ENCODE measurements at places on chromosomes 2 and 18. TPM values are rescaled to one million over a fixed set of nuclear protein-coding genes. Genes with fewer than 3 reads are reported as not detected.
A peak's percentile ranks its signal among the peaks of the same experiment; 100 is the strongest.

GRCh38 chr2:54867457-54867856 is 144.0 kb downstream of the EML6 start:
- no peak overlapping the region for H3K27ac ChIP-seq
- no peaks in the 10 kb centered on the region for H3K36me3 ChIP-seq
- H3K4me3 ChIP-seq = no peak overlapping the region

DNA sequence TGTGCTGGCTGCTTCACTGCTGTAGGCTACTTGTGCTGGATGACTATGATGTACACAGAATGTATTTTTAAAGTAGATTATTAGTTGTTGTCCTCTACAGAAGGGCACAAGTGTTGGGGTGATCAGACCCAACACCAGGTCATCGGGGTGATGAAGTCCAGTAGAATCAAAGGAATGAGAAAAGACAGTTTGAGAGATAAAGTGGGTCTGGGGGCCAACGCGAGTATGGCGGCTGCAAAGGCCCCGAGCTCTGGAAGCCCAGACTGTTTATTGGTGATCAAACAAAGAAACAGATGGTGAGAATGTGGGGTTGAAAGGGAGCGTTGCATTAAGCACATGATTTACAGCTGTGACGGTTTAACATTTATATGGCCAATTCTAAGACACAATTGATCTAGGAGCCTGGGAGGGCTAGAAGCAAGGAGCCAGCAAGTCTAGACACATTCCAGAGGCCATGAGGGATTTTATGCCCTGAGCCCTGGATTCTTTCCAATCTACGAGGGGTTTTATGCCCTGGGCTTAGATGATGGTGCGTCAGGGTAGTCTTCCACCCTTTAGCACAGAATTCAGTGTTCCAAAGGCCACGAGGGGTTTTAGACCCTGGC is 153.5 kb downstream of the AGPS start:
- H3K4me3 ChIP-seq = no peak overlapping the region
- no peaks in the 10 kb centered on the region for H3K27me3 ChIP-seq
- no peak overlapping the region for H3K27ac ChIP-seq
- DNase-seq = no peak
- no peaks in the 10 kb centered on the region for H3K36me3 ChIP-seq

The DGKD gene
- total RNA-seq = 105 TPM

DNA sequence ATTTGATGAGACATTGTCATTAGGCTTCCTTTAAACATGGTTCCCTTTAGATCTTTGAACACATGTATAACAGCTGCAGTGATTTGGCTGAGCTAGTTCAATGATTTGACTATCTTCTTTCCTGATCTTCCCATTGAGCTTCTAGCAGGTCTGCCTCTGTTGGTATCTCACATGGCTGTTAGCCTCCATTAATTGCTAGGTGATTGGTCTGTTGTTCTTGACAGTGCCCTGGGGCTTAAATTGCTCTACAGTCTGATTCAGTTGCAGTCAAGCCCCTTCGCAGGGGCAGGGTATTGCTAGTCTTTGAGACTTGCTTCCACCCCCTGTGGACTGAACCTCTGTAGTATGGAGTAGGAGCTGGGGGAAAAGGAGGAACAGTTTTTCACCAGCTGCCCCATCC is 24.1 kb downstream of the SKA1 start:
- no peak overlapping the region for H3K27ac ChIP-seq
- H3K4me1 ChIP-seq = peaks cover 23% of the 10 kb centered on the region
- H3K36me3 ChIP-seq = no peaks in the 10 kb centered on the region
- no peaks in the 10 kb centered on the region for H3K27me3 ChIP-seq

DNA sequence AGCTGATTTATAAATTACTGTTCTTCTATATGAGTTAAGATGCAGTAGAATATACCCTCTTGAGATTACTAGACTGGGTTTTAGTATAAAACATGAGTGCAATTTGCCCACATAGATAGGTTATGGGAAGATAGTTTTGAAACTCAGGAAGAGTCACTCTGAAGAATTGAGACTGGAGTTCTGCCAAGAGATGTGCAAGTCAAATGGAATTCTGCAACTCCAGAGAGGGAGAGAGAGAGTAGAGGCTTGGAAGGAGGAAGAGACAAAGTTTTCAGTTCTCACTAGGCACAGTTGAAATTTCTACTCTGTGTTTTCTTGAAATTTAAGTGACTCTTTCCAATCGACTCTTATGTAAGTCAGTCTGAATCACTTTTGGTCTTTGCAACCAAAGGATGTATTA is 878.8 kb downstream of the TSN start:
- H3K27me3 ChIP-seq = no peaks in the 10 kb centered on the region
- H3K36me3 ChIP-seq = no peaks in the 10 kb centered on the region
- no peaks in the 10 kb centered on the region for H3K4me1 ChIP-seq
- no peak for DNase-seq

- H3K4me1 ChIP-seq = no peaks in the 10 kb centered on the region
- no peaks in the 10 kb centered on the region for H3K36me3 ChIP-seq
- H3K27me3 ChIP-seq = no peaks in the 10 kb centered on the region
- no peak overlapping the region for H3K4me3 ChIP-seq
These were observed 102.1 kb upstream of the HS6ST1 start for GRCh38 chr2:128420776-128421175.

The COLEC12 gene
- total RNA-seq = 0.44 TPM

The RANBP2 gene
- total RNA-seq = 81.8 TPM

- no peak overlapping the region for H3K27ac ChIP-seq
- H3K27me3 ChIP-seq = no peaks in the 10 kb centered on the region
- no peaks in the 10 kb centered on the region for H3K4me1 ChIP-seq
- no peak for DNase-seq
- no peaks in the 10 kb centered on the region for H3K36me3 ChIP-seq
These were observed 171.3 kb downstream of the PTGR3 start for GRCh38 chr18:75037689-75037955.

DNA sequence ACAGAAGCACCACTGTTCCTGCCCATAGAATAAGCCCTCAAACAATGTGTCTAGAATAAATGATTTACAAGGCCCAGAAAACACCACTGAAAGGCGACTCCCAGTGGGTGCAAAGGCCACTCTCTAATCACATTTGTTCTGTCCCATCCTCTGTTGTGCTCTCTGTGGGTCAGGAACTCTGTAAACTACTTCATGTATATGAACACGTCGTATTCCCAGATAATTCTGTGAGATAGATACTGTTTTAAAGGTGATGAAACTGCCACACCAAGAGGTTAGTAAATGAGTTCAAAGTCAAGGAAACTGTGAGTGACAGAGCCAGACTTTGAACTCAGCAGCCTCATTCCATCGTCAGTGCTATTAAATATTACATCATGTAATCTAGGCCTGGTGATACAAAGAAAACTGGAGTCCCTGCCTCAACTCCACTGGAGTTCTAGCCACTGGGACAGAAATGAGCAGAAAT is 269.7 kb upstream of the DCC start:
- no peak overlapping the region for H3K4me3 ChIP-seq
- peak; percentile 49 for DNase-seq
- peak overlapping the region; percentile 89 for H3K27ac ChIP-seq
- peaks cover 6% of the 10 kb centered on the region for H3K4me1 ChIP-seq
- no peaks in the 10 kb centered on the region for H3K36me3 ChIP-seq

GRCh38 chr18:28110924-28111323 is 66.0 kb downstream of the CDH2 start:
- H3K4me3 ChIP-seq = no peak overlapping the region
- H3K4me1 ChIP-seq = peaks cover 16% of the 10 kb centered on the region
- no peaks in the 10 kb centered on the region for H3K27me3 ChIP-seq
- H3K27ac ChIP-seq = no peak overlapping the region
- no peak for DNase-seq

DNA sequence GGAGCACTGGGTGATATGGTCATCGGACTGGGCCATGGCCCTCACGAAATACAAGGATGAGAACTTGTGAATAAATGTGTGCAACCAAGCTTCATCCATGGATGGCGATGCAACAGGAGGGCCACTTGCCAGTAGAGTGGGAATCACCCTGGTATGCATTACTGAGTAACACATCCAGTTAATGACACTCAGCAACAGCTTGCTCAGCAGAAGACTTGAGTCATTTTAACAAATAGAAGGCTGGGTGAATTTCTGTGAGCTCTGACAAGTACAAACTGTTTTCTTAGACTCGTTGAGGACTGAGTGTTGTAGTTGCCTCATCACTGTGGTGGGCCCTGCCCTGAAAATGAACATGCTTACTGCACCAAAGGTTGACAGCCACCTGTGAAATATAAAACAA is 221.6 kb downstream of the NCKAP5 start:
- no peak for DNase-seq
- no peak overlapping the region for H3K27ac ChIP-seq
- H3K4me1 ChIP-seq = no peaks in the 10 kb centered on the region
- H3K27me3 ChIP-seq = no peaks in the 10 kb centered on the region

The HOXD12 gene
- not detected for total RNA-seq

GRCh38 chr2:215619989-215620388 is 184.1 kb upstream of the FN1 start:
- H3K4me1 ChIP-seq = peaks cover 65% of the 10 kb centered on the region
- H3K27ac ChIP-seq = peak overlapping the region; percentile 95
- H3K36me3 ChIP-seq = no peaks in the 10 kb centered on the region
- peak; percentile 58 for DNase-seq
- H3K4me3 ChIP-seq = no peak overlapping the region
- no peaks in the 10 kb centered on the region for H3K27me3 ChIP-seq

DNA sequence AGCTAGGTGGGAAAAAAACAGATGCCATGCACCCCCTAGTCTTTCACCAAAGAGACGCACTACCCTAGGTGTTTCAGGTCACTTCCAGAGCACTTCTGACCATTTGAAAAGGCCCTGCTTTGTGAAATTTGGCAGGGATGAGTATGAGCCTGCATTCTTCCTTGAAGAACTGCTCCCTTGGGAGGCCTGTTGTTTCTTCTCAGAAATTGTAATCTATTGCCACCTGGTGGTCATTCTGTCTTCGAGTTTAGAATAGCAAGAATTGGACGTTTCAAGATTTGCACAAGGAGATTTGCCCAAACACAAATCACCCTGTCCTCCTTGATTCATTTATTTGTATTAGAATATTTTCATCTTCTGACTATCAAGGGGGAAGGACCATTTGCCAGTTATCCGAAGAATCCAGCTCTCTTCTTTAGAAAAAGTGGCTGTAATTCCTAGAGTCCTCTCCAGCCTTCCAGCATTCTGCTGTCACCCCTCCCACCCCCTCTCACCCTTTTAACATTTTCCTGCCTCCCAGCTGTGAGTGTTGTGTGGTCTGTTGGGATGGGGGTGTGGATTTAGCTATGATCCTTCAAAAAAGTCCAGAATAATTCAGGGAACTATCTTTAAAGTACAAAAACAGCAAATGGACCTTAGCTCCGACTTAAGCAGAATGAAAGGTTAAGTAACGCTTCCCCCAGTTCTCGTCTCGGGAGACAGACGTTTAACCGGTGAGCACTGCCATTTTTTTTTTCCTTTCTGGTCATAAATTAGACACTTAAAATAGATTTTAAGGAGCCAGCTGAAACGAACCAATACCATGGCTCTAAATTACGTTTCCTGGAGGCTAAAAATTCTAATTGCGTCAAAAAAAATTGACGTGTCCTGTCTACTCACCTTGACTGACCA is 3.7 kb upstream of the GAD1 start:
- peaks cover 11% of the 10 kb centered on the region for H3K4me1 ChIP-seq
- H3K4me3 ChIP-seq = no peak overlapping the region
- no peaks in the 10 kb centered on the region for H3K27me3 ChIP-seq
- H3K36me3 ChIP-seq = no peaks in the 10 kb centered on the region

- H3K27me3 ChIP-seq = no peaks in the 10 kb centered on the region
- H3K4me3 ChIP-seq = no peak overlapping the region
- H3K27ac ChIP-seq = no peak overlapping the region
These were observed 119.3 kb downstream of the GALNT3 start for GRCh38 chr2:165674780-165675179.

- no peak for DNase-seq
- H3K27ac ChIP-seq = no peak overlapping the region
- peaks cover 7% of the 10 kb centered on the region for H3K4me1 ChIP-seq
These were observed 548.2 kb upstream of the LRRTM1 start for GRCh38 chr2:80852808-80853139.

DNA sequence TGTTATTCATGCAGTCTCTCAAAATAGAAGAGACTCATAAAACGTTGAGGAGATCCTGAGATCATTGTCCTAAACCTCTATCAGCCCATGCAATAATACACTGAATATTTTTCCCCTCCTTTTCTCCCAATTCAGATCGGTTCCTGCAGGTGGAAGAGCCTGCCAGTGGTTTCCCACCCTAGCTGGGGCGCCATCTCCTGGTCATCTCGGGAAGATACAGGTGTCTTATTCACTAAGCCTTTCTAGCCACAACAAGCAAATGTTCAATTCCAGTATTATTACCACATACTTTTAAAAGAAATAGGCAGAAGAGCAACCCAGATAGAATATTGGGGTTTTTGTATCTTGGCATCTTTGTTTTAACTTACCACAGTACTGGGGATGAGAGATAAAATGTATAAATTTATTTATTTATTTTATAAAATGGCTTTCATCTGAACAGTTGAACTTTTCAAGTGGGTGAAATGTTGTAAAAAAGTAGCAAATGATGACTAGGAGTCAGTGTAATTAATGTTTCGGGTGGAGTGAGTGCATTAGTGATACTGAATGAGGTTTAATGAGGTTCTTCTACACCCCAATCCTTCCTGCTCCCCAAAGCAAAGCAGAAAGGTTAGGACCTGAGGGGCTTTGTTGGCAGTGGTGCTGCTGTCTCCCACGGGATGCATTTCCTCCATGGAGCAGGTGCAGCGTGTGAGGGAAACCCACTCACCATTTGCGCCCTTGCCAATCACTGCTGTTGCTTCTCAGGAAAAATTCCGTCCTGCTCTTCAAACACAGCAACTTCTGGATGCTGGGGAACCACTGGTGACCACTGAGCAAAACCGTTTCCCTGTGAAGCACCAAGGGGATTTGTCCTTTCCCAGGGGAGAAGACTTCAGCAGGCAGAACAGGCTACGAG is 147.1 kb upstream of the FHL2 start:
- DNase-seq = peak; percentile 80
- peaks cover 3% of the 10 kb centered on the region for H3K4me1 ChIP-seq
- H3K4me3 ChIP-seq = no peak overlapping the region

The TSHZ1 gene
- 3.4 TPM for total RNA-seq

DNA sequence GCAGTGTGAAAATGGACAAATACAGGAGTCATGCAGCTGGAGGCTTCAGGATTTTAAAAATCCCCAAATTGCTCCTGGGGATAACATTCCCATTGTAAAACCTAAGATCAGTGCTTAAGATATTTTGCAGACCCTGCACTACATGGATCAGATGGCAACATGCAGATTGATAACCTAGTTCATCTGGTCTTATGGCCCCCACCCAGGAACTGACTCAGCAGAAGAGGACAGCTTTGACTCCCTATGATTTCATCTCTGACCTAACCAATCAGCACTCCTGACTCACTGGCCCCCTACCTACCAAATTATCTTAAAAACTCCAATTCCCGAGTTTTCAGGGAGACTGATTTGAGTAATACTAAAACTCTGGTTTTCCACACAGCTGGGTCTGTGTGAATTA is 20.0 kb downstream of the SRBD1 start:
- H3K4me1 ChIP-seq = no peaks in the 10 kb centered on the region
- no peak overlapping the region for H3K27ac ChIP-seq
- DNase-seq = no peak
- no peak overlapping the region for H3K4me3 ChIP-seq
- no peaks in the 10 kb centered on the region for H3K27me3 ChIP-seq
- H3K36me3 ChIP-seq = no peaks in the 10 kb centered on the region

- no peaks in the 10 kb centered on the region for H3K36me3 ChIP-seq
- H3K27me3 ChIP-seq = no peaks in the 10 kb centered on the region
- DNase-seq = no peak
- H3K4me1 ChIP-seq = no peaks in the 10 kb centered on the region
- H3K27ac ChIP-seq = no peak overlapping the region
These were observed 369.4 kb upstream of the CYRIA start for GRCh38 chr2:17035010-17035409.

- H3K27me3 ChIP-seq = no peaks in the 10 kb centered on the region
- H3K4me3 ChIP-seq = no peak overlapping the region
- H3K27ac ChIP-seq = no peak overlapping the region
- H3K36me3 ChIP-seq = no peaks in the 10 kb centered on the region
- no peaks in the 10 kb centered on the region for H3K4me1 ChIP-seq
- no peak for DNase-seq
These were observed 46.9 kb downstream of the MBD5 start for GRCh38 chr2:148067801-148068200.

The KCNG3 gene
- total RNA-seq = 1.1 TPM

The IL18R1 gene
- total RNA-seq = not detected
